ENCODE measurements at places on chromosomes 12 and 14.

GRCh38 chr12:65362234-65363031, 84.0 kb downstream of the MSRB3 start:
- no peaks in the 10 kb centered on the region for H3K36me3 ChIP-seq
- H3K4me1 ChIP-seq: no peaks in the 10 kb centered on the region
- no peaks in the 10 kb centered on the region for H3K27me3 ChIP-seq

- H3K27ac ChIP-seq: no peak overlapping the region
- DNase-seq: no peak
- no peaks in the 10 kb centered on the region for H3K36me3 ChIP-seq
- H3K4me1 ChIP-seq: peaks cover 21% of the 10 kb centered on the region
Observed at GRCh38 chr12:90086281-90086680, 377.6 kb upstream of the ATP2B1 start.

DNA sequence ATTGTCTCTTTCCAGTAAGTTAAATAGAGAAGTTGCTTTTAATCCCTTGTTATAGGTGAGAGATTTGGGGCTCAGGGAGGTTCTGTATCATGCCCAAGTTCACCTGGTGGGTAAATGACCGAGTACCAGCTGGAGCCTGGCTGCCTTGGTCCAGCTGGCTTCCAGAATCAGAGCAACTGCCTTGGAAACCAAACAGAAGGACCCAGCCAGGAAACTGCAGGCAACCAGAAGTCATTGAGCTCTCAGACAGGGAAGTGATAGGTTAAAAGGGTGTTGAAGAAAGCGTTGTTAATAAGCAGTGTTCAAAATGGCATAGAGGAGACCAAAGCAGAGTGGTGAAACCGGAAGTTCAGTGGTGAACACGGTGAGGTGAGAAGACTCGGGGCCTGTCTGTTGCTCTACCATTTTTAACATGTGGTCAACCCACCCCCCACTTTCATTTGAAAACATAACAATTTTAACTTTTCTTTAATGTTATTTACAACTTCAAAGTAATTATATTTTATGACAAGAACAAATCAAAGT, 54.9 kb downstream of the PLEKHG7 start:
- no peak overlapping the region for H3K27ac ChIP-seq
- peaks cover 6% of the 10 kb centered on the region for H3K4me1 ChIP-seq
- no peaks in the 10 kb centered on the region for H3K36me3 ChIP-seq
- no peak overlapping the region for H3K4me3 ChIP-seq
- no peak for DNase-seq

GRCh38 chr14:81324011-81324410, 76.1 kb downstream of the STON2 start:
- peaks cover 4% of the 10 kb centered on the region for H3K27me3 ChIP-seq
- H3K4me1 ChIP-seq: no peaks in the 10 kb centered on the region
- DNase-seq: no peak
- no peak overlapping the region for H3K27ac ChIP-seq

DNA sequence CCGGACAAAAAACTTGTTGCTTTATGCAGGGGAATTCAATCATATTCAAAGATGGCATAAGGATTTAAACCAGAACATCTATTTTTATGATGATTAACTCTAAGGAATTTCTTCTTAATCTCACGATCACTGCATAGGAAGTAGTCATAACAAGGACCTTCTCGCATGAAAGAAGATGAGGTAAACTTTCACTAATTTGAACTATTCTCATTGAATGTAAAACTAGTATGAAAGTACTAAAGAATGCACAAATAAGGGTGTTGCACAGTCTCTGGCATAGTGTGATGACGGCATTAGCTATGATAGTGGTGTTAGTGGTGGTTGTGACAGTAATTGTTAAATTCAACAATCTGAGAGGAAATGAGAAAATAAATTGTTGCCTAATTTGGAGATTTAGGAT, 280.0 kb downstream of the SLC6A15 start:
- H3K4me1 ChIP-seq: no peaks in the 10 kb centered on the region
- H3K27ac ChIP-seq: no peak overlapping the region
- H3K4me3 ChIP-seq: no peak overlapping the region

DNA sequence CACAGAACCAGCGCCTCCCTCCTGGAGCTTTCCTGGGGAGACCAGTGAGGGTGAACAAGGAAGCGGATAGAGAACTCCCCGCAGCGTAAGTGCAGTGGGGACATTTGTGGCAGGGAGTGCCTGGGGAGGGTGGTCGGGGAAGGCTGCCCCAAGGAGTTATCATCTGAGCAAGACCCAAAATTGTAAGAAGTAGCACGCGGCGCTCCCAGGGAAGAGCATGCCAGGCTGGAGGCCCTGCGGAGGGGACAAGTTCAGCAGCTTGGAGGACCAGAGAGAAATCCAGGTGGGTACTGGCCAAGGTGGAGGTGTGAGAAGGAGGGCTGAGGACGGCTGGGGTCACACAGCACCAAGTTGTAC, 46.2 kb upstream of the RIMBP2 start:
- DNase-seq: no peak
- no peaks in the 10 kb centered on the region for H3K36me3 ChIP-seq
- H3K4me1 ChIP-seq: peaks cover 6% of the 10 kb centered on the region
- H3K27me3 ChIP-seq: peaks cover 14% of the 10 kb centered on the region

Data from activated naive CD8-positive, alpha-beta T cell treated with anti-CD3 and anti-CD28 coated beads, Interleukin-2, amount 50 U/mL, for 24 hours (primary cell).